CD4-positive, CD25-positive, alpha-beta regulatory T cell (primary cell): ENCODE measurements at places on chromosomes 7 and 10. TPM values are rescaled to one million over a fixed set of nuclear protein-coding genes. Genes with fewer than 3 reads are reported as not detected.

GRCh38 chr7:158469396-158470051, 118.1 kb downstream of the PTPRN2 start:
- DNase-seq = no peak

- DNase-seq = no peak
Observed at GRCh38 chr7:47492716-47493325, 89.1 kb downstream of the TNS3 start.

- no peak for DNase-seq
Observed at GRCh38 chr7:149778696-149779501, 5.5 kb upstream of the ZNF467 start.

- DNase-seq = no peak
Observed at GRCh38 chr7:7742223-7742622, 23.8 kb upstream of the RPA3 start.

DNA sequence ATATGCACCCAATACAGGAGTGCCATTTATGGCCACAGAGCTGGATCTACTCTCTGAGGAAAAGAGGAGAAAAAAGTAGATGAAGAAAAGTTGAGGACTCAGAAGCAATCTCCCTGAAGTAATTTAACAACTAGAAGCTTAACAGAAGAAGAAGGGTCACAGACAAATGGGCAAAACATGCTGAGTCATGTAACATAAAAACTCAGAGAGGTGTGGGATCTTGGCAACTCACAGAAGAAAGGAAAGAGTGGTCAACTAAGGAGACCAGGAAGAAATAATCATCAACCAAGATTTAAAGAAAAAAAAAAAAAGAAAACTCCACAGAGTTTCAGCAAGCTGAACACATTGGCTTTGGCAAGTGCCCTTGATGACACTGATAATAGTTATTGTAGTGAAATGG, 51.8 kb upstream of the BET1 start:
- no peak for DNase-seq

The GPNMB gene
- not detected for total RNA-seq
